ENCODE measurements at places on chromosomes 12 and 14.
A peak's percentile ranks its signal among the peaks of the same experiment; 100 is the strongest.

GRCh38 chr12:111448266-111448830 is 42.6 kb downstream of the SH2B3 start:
- ATAC-seq = no peak

GRCh38 chr12:332581-333205 is 56.4 kb downstream of the KDM5A start:
- ATAC-seq = peak; percentile 71

DNA sequence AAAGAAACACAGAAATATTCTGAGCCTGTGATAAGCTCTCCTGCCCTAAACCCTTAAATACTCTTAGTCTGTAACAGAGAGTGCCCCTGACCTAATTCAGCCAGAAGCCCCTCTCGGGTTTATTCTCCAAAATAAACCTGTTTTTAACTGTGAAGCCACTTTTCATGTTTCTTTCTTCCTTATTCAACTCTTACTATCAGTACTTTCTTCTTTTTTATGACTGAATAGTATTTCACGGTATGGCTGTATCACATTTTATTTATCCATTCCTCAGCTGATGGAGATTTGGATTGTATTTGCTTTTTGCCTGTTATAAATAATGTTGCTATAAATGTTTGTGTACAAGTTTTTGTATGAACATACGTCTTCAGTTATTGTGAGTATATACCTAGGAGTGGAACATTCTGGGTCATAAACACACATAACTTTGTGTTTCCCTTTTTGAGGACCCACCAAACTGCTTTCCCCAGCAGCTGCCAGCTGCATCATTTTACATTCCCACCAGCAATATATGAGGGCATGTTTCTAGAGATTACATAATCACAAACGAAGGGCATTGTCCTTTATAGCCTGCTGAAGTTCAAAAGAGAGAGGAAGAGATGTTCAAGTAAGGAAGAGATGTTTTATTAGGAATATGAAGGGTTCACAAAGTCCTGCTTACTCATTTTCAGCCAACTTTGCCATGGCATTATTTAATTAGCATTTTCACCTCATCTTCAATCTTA is 199.4 kb upstream of the NUDT4 start:
- no peak for ATAC-seq

GRCh38 chr14:68888883-68889282 is 90.2 kb downstream of the ACTN1 start:
- no peak for ATAC-seq

GRCh38 chr12:90129366-90130030 is 420.9 kb upstream of the ATP2B1 start:
- no peak for ATAC-seq

- no peak for ATAC-seq
Measured at GRCh38 chr12:120200364-120200800, 529 bp downstream of the RPLP0 start.

DNA sequence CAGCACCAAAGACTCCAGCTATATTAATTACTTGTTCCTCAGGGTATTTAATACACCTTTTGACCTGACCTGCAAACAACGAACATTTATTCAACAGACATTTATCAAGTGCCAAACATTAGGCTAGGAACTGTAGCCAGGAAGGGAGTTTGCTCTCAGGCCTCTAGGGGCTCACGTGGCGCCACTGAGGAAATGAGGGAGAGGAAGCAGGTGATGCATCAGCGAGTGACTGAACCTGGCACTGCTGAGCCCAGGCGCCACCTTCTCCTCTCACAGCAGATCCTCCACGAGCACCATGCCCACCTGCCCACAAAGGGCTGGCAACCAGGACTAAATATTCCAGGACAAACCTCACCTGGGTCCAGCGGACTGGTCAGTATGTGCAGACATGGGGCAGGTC is 50.2 kb downstream of the SETD3 start:
- ATAC-seq = no peak

GRCh38 chr14:88075269-88075981 is 70.5 kb downstream of the GPR65 start:
- ATAC-seq = no peak

GRCh38 chr14:98167705-98168104 is 1104.3 kb downstream of the BCL11B start:
- ATAC-seq = no peak

- peak; percentile 11 for ATAC-seq
Measured at GRCh38 chr12:56299308-56299852, 750 bp downstream of the CS start.

GRCh38 chr14:73246387-73247150 is 9.3 kb downstream of the PAPLN start:
- no peak for ATAC-seq

DNA sequence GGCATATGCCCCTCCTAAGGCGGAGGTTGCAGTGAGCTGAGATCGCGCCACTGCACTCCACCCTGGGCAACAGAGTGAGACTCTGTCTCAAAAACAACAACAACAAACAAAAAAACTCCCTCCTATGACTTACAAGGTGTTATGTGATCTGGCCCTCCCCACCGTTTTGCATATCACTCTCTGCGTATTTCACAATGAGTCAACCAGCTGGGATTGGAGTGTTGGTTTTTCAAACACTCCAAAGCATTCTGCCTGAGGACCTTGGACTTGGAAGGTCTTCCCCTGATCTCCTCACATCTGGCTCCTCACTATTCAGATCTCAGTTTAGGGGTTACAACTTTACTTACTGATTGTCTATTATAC is 14.0 kb downstream of the MANSC1 start:
- ATAC-seq = no peak

DNA sequence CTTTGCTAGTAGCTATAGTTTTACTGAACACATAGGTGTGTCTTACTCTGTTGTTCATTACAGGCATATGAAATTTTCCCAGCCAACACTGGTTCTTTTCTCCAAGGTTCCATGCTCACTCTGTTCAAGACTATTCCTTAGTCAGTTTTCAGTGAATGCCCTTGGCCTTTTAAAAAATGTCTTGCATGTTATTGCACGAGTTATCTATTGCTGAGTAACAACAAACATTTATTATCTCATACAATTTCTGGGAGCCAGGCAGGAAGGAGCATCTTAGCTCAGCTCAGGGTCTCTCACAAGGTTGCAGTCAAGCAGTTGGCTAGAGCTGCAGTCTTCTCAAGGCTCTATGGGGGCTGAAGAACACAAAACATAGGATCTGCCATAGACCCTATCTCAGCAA is 223.5 kb downstream of the BTG1 start:
- ATAC-seq = no peak

DNA sequence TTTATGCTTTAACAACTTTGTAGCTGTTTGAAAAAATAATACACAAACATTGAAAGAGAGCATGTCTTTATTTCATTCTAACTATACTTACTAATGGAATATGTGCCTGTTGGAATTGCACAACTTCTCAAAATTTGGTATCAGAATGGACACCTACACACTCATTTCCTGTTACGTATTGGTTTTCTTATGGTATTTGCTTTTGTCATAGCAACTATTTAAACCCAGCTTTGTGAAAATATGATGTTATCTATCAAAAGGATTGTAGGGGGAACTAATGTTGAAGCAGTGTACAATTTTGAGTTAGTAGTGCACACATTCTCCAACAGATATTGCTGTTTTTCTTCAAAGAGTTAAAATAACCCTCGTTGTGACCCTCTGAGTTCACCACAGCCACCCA is 52.6 kb downstream of the RBMS2 start:
- ATAC-seq = no peak

DNA sequence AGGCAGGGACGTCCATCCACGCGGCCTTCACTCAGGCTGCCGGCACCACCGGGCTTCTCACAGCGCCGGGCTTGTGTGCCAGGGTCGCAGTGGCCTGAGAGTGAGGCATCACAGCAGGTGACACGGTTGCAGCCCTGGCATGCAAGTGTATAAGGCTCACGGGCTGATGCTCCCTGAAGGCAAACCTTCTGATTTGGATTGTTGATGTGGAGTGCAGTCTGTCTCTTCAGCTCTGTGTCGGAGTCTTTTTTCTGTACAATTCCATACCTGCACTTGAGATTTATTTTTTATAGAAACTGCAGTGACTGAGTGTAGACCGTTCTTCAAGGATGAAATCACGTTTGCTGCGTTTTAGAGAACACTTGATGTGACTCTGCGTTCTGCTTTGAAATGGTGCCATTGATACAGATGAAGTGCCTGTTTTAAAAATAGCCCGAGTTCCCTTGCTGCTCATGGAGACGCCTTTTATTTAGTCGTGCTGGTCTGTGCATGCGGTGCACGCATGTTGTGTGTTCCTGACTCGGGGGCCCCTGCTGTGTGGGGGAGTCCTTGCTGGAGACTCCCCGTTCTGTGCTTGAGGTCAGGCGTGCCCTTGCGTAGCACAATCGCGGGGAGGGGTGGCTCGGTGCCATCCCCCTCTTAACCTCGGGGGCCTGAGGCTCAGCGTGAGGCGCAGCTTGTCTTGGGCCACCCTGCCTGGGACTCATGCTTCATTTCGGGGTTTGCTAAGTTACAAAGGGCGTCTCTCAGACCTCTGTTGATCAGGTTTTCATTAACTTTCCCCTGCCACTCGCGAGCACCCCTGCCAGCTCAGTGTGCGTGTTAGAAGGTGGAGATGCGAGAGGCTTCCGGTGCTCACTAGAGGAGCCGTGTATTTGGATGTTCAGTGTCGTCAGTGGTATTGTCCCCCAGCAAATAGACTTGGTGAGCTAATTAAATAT is 21.6 kb upstream of the AMN start:
- ATAC-seq = no peak

- no peak for ATAC-seq
Measured at GRCh38 chr14:68261092-68261842, 441.7 kb downstream of the RAD51B start.

DNA sequence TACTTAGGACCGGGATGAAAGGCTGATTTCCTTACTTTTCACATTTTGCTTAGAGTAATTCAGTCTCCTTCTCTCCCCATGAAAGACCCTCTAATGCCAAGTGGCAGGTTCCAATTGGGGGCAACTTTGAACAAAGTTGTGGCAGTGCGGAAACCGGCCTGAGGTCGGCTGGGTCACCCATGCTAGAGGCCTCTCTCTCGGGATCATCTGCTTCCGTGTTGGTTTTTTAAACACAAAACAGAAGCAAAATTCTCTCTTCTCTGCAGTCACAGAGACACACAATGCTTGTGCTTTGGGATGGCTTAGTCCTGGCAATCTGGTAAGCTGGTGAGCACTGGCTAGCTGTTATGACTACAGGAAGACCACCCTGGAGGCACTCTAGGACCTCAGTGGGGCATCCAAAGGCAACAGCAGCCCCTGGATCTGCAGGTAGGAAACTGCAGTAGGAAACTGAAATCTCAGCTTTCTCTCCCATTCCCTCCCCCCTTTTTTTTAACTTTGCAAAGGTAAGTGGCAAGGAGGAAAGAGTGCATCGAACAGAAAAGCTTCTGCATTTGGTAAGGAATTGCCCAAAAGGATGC is 102.1 kb downstream of the BCL11B start:
- no peak for ATAC-seq

DNA sequence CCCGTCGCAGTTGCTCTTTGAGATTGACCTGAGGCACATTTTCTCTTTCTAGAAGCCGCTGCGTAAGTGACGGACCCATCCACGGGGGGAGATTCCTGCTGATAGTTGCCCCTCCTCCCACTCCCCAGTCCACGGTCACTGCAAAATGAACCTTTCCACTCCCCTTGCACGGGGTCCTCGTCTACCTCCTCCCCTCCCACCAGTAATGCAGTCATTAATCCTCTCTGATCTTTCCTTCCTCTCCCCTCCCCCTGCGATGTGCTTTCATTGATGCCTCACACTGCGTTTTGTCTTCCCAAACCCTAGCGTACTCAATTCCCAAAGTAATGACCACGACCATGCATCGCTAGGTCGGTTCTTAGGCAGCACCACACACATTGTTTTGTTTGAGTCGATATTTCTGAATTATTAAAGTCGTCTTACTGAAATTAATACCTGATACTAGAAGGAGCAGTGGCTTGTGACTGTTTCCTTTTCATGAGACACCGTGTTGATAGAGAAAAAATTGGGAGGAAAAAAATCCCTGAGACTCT is 857 bp downstream of the ETNK1 start:
- ATAC-seq = no peak

GRCh38 chr14:70698288-70698687 is 56.6 kb downstream of the TTC9 start:
- no peak for ATAC-seq

DNA sequence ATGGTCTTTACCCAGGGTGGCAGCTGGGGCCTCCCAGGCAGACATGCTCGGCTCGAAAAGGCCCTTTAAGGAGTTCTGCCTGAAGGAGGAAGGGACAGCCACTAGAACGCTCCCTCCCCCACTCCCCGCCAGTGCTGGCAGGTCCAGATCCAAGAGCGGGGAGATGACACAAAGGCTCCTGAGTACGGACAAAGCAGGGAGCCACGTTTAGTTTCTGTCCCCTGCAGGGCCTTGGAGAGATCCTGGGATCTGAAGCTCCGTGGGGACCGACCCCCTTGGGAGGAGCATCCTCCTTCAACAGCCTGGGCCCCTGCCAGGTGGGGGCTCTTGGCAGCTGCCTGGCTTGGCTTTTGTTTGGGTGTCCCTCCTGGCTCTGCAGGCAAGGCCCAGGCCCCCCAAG is 89.7 kb downstream of the ESRRB start:
- no peak for ATAC-seq

DNA sequence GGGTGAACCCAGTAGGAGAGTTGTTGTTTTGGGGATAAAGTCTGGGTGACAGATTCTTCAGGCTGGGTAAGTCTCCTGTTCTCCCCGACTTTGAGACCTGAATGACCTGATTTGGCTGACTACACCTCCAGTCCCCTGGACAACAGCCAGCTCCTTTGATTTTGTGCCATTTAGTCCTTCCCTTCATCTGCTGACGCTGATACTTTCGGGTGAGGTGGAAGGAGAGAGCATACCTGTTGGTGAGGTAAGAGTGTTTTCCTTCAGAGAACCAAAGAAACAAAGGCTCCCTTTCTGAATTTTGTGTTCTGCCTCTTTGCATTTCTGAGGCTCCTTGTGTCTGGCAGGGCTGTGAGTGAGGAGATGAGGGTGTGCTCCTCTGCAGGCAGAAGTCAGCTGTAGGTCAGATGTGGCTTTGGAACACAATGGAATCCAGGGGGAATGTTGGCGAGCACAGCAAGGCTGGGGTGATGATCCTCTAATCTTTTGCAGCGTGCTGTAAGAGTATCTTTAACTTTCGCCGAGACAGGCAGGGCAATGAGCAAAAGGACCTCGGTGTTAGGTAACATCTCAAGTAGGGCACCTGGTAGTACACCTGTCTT is 12.1 kb downstream of the ETV6 start:
- no peak for ATAC-seq

- no peak for ATAC-seq
Measured at GRCh38 chr12:13075118-13075480, 28.4 kb downstream of the GSG1 start.

- no peak for ATAC-seq
Measured at GRCh38 chr12:92859650-92860386, 69.3 kb downstream of the EEA1 start.

- ATAC-seq = peak; percentile 48
Measured at GRCh38 chr14:71403656-71404055, 496.4 kb downstream of the PCNX1 start.

DNA sequence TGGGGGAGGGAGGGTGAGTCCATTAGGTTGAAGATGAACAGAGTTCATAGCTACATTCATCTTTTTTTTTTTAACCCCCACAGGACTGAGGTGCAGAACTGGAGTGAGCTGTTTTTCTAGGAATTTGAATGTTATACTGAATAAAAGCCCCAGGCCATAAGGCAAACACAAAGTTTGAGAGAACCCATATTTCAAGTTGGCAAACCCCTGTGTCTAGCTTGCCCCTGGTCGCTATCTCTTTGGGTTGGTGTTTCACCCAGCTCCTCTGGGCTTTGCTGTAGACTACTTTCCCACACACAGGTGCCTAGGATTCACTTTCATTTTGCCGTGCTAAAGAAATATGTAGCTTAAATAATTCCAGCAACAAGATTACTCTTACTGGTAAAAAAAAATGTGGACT is 5.2 kb upstream of the LMO3 start:
- ATAC-seq = no peak

GRCh38 chr12:112163471-112163991 is 38.2 kb downstream of the TRAFD1 start:
- ATAC-seq = no peak

- ATAC-seq = no peak
Measured at GRCh38 chr14:34439090-34439489, 22.9 kb downstream of the SPTSSA start.

Data from activated CD4-positive, CD25-positive, alpha-beta regulatory T cell treated with anti-CD3 and anti-CD28 coated beads, Interleukin-2, amount 50 U/mL, for 24 hours (primary cell).